ENCODE measurements at places on chromosomes 3 and 15. TPM values are rescaled to one million over a fixed set of nuclear protein-coding genes. Genes with fewer than 3 reads are reported as not detected.

VEPH1 gene
- 36.7 TPM for polyA plus RNA-seq

BNC1 gene
- polyA plus RNA-seq: 3.9 TPM

CPN2 gene
- polyA plus RNA-seq: not detected

CCK gene
- polyA plus RNA-seq: not detected

SPRED1 gene
- 1.3 TPM for polyA plus RNA-seq

C3orf33 gene
- 2.3 TPM for polyA plus RNA-seq

SAMD7 gene
- not detected for polyA plus RNA-seq

SAXO2 gene
- polyA plus RNA-seq: 1.5 TPM

TTC23 gene
- polyA plus RNA-seq: 3.0 TPM

WNT5A gene
- 0.08 TPM for polyA plus RNA-seq

TMEM266 gene
- not detected for polyA plus RNA-seq

GOLGA8J gene
- polyA plus RNA-seq: not detected

- DNase-seq: no peak
Measured at GRCh38 chr15:25859838-25860645, 3.1 kb downstream of the ATP10A start.

DNA sequence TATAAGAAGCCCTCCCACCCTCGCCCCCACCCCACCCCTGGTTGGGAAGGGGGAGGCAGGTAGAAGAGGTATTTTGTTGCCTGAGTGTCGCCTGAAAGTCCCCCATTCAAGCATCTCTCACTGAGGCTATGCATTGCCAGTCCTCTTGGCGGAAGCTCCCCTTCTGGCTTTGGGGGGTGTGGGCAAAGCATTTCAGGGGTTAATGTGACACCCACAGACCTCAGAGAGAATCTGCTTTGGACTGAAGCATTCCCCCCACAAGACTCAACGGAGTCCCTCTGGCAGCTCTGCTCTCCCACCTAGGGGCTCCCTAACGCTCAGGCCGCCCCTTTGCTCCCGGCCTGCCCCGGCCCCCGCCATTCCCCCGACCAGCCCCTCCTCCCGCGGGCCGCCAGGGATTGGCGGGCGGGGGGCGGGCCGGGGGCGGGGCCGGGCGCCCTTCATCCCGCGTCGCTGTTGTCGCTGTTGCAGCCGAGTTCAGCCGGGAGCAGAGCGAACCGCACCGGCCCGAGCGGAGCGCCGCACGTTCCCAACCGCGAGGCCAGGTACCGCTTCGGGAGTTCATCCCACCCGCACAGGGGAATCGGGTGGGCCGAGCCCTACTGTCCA lies at the start of gene SLC38A3:
Gene SLC38A3 (plus strand): TSS at position 468 of the 609 bp plus-strand sequence. CDS start 8,929 bp downstream, outside the sequence.
- DNase-seq: peak; percentile 23

- DNase-seq: no peak
Measured at GRCh38 chr3:186414735-186415419, 52.8 kb upstream of the DGKG start.

- DNase-seq: no peak
Measured at GRCh38 chr3:41118461-41119390, 80.6 kb upstream of the CTNNB1 start.

DNA sequence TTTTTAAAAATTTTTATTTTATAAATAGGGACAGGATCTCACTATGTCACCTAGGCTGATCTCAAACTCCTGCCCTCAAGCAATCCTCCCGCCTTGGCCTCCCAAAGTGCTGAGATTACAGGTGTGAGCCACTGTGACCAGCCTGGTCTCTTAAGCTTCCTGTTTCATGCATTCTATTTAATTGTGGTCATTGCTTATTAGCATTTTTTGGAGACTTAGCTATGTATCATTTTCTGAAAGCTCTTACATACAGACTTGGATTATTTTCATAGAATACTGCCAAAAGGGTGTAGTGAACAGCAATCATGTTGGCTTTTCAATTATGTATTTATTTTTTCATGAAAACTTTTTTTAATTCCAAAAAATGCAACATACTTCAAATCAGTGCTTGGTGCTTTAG lies 51.5 kb upstream of the DCUN1D1 start:
- DNase-seq: no peak

DNA sequence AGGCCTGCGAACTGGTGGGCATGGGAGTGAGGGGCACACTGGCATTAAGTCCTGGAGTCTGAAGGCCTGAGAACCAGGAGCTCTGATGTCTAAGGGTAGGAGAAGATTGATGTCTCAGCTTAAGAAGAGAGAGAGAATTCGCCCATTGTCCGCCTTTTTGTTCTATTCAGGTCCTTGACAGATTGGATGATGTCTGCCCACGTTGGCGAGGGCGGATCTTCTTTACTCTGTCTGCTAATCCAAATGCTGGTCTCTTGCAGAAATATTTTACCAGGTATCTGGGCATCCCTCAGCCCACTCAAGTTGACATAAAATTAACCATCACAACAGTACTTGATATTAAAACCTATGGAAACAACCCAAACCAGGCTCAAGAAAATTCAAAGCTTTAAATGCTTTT lies 44.1 kb downstream of the MAP6D1 start:
- DNase-seq: no peak

DNA sequence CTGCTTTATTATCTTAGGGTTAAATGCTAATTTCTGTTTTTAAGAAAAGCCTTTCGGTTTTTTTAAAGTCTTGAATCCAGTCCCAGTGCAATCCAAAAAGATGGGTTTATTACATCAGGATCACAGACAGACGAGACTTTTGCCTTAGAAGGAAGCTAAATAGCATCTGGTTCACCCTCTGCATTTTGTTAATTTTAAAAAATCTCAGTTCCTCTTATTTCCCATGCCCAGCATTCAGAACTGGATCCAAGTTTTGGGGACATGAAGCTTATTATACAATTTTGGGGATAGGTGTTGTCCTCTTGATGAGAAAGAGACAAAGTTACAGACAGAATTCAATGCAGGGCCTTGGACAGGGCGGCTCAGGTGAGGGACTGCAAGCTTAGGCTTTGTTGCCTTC lies 181.5 kb upstream of the LYSMD4 start:
- no peak for DNase-seq

DNA sequence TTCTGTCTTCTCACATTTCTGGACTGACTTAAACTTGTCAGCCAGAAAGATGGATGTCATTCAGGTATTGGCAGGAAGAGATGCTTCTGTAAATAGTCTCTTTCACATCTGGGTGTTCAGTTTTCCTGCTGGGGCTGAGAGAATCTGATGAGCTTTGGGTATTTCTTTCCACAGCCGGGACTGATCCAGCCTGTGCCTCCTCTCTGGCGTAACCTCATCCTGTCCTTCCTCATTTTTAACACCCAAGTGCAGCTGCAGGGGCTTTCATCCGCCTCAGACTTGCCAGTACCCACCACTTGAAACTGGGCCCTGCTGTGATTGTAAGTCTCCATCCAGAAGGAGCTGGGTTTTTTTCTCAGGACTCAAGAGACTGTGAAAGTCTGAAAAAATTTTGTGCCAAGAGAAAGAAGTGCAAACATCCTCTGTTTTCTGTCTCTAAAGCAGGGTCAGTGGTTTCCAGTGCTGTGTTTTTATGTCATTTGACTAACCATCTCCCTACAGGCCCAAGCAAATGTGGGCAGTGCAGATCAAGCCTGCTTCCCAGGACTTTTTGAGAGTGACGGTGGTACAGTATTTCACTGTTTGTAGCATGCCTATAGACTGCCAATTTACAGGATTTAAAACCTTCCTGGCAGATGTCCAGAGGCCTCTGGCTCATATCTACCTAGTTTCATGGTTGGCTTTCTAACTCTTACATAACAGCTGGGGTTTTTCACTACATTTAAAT lies 342.7 kb downstream of the PTPRG start:
- peak; percentile 34 for DNase-seq

- no peak for DNase-seq
Measured at GRCh38 chr3:81740731-81741130, 20.7 kb downstream of the GBE1 start.

DNA sequence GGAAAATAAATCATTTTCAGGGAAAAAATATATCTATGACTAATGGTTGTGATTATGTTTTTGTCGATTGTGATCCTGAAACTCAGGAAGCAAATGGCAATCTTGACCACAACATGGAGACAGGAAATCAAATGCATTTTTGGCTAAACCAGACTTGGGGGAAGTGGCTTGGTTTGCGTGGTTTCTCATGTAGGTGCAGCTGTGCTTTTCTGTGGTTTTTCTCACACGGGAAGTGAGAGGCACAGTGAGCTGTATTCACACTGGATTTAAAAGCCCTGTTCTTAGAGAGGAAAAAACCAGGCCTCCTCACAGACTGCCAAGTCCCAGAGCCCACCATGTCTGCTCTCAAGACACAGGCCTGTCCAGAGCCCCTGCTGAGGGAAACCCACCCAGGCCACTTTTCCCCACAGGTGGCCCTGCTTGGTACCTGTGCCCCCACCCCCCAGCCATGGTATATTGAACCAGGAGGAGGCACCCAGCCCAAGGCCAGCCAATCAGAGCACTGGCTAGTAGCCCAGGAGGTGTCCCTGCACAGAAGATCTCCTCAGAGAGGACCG lies 46.1 kb downstream of the BTD start:
- DNase-seq: peak; percentile 98

GRCh38 chr3:11530153-11530721 lies 113.5 kb downstream of the VGLL4 start:
- no peak for DNase-seq

GRCh38 chr3:57120451-57121174 lies 44.5 kb downstream of the IL17RD start:
- no peak for DNase-seq

GRCh38 chr3:36700537-36701248 lies 63.7 kb downstream of the DCLK3 start:
- DNase-seq: peak; percentile 52

GRCh38 chr15:25170113-25170731 lies 215.4 kb downstream of the SNRPN start:
- DNase-seq: no peak

DNA sequence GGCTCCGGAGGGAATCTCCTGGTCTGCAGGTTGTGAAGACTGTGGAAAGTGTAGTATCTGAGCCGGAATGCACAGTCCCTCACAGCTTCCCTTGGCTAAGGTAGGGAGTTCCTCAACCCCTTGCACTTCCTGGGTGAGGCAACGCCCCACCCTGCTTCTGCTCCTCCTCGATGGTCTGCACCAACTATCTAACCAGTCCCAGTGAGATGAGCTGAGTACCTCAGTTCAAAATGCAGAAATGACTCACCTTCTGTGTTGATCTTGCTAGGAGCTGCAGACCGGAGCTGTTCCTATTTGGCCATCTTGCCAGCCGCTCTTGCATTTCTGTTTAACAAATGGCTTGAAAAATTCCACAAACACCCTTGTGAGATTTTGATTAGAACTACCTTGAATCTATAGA lies 156.1 kb downstream of the STXBP5L start:
- no peak for DNase-seq

- DNase-seq: no peak
Measured at GRCh38 chr3:45683417-45684326, 5.5 kb upstream of the SACM1L start.

DNA sequence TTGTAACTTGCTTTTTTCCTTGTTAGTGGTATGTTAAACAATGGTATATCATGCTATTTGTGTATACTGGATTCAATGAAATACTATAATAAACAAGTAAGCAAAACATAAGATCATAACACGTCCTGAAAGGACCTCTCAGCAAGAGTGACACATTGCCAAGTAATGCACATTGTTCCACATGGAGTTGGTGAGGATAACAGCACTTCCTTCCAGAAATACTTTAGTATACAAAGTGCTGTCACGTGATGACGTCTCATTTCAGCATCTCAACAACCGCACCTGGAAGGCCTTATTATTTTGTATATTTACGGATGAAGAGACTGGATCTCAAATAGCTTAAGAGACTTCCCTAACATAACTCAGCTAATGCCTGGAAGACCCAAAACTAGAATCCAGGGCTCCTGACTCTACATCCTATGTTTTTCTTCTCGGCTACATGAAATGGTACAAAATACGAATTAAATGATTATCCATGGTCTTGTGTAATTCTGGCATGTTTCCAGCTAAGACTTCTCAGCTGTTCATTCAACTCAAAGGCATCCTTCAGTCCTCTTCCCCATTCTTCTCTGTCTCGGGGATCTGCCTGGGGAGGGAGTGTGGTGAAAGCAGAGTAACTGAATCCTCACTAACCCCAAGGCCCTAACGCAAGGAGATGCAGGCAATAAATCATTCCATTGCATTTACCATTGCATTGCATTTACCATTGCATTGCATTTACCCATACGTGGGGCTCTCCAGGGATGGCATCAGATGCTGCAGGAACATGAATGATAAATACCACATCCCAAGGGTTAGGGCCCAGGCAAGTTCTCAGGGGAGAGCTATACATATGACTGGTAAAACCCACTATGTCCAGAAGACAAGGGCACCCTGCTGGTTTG lies 79.2 kb downstream of the LIPC start:
- DNase-seq: peak; percentile 44

GRCh38 chr15:85694091-85694490 lies 100.6 kb downstream of the KLHL25 start:
- no peak for DNase-seq

- DNase-seq: no peak
Measured at GRCh38 chr3:32428092-32429068, 36.7 kb downstream of the CMTM7 start.

DNA sequence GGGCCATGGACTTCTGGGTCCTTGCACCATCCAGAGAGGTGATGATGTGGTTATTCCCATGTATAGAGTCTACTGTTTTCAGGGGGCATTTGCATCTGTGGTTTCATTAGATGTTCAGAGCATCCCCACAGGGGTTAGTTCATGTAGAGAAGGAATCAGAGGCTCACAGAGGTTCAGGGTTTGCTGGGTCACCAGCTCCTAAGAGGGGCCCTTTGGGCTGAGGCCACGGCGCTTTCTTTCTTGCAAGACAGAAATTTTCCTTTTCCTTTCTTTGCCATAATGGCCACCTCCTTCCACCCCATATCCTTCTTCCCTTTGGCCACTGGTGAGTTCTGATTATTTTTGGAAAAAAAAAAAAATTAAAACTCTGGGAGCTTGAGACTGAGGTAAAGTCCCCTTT lies 62.3 kb downstream of the APBA2 start:
- DNase-seq: no peak

Measured in endothelial cell of umbilical vein (primary cell).